ENCODE measurements at places on chromosomes 13 and 19.
A peak's percentile ranks its signal among the peaks of the same experiment; 100 is the strongest.

GRCh38 chr13:52848455-52849195 is at the start of gene PCDH8:
Gene PCDH8, minus strand, starts transcription at chr13:52848640. Its CDS starts 204 bp downstream, at chr13:52848436.
- no peak for DNase-seq

DNA sequence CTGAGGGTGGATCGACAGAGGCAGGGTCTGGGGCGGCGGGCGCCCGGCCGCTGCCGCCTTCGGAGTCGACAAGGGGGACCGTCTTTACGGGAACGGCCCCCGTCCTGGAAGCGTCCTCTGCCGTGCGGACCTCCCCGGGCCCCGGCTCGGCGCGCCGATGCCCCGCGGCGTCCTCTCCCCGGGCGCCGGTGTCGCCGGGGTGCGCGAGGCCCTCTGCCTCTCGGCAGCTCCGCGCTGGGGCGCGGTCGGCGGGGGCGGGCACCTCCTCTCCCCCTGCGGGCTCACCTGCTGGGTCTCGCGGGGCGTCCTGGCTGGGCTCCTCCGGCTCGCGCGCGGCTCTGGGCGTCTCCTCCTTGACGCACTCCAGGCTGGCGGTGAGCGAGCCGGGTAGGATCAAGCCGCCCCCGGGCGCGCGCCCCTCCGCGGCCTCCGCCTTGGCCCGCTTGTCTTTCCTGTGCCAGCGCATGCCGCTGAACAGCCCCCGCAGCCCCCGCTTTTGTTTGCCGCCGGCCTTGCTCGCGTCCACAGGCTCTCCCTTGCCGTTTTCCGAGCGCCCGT is 1.5 kb downstream of the AMER2 start:
- DNase-seq = no peak

GRCh38 chr13:112722433-112723263 is 32.8 kb downstream of the ATP11A start:
- DNase-seq = no peak

GRCh38 chr19:9914001-9914314 is 22.4 kb downstream of the OLFM2 start:
- no peak for DNase-seq

DNA sequence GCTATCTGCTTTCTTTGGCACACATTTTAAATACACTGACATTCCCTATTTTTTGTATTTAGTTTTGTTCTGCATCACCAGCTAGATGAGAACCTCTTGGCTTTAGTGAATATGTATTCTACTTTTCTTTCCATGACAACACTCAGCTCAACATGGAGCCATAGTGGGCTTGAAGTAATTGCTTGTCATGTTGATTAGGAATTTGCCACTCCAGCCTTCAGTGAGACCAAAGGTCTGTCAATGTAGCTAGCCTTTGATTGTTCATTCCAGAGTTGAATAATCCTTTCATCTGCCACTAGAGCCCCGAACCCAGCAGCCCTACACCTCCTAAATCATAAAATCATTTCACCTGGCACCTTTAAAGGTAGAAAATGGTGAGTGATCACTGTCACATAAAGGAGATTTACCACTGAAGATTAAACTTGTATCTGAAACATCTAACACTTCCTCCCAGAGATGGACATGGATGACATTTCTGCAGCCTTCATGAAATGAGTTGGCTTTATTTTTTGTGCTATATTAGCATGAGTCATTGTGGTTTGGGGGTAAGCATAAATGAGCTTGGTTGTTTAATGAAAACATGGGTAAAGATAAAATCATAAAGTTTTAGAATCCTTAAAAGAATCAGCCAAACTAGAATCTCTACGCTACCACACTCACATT is 29.2 kb upstream of the GARRE1 start:
- no peak for DNase-seq

DNA sequence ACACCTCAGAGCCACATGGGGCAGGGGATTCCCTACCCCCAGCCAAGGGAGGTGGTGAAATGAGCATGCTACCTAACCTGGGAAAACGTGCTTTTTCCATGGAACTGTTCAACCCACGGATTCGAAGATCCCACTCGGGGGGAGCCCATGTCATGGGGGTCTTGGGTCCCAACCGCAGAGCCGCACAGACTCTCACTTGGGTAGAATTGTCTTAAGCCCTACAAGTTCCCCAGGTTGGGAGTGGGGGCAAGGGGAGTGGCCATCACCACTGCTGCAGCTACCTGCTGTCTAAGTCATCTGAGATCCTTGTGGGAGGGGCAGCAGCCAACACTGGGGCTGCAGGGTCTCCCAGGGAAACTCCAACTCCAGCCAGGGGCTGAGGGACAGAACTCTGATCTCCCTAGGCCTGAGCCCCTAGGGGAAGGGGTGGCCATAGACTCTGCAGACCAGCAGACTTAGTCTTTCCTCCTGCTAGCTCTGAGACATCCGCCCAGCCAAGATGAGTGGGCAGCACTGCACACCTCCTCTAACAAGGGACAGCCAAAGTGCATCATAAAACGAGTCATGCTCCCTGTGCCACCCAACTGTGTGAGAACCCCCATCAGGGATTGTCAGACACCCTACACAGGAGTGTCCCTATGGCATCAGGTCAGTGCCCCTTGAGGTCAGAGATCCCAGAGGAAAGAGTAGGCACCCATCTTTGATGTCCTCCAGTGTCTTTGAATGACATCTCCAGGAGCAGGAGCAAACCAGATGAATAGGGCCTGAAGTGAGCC is 610.4 kb upstream of the SLITRK6 start:
- DNase-seq = no peak

GRCh38 chr13:98710521-98710920 is 42.0 kb downstream of the SLC15A1 start:
- DNase-seq = no peak

DNA sequence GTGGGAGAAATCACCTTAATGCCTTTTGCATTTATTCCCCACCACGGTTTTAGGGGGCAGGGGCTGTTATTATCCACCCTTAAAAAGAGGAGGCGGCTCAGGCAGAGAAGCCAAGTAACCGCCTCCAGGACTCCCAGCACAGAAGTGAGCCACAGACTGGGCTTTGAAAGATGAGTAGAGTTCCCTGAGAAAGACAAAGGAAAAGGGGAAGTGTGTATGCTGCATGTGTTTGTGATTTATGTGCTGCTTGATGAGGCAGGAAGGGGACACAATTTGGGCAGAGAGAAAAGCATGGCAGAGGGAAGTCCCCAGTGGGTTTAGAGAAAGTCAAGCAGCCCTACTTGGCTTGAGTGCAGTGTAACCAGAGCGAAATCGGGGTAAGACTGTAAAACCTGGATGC is 85.0 kb downstream of the DOCK9 start:
- peak; percentile 55 for DNase-seq

GRCh38 chr19:19120308-19121231 is 17.7 kb downstream of the TMEM161A start:
- no peak for DNase-seq

DNA sequence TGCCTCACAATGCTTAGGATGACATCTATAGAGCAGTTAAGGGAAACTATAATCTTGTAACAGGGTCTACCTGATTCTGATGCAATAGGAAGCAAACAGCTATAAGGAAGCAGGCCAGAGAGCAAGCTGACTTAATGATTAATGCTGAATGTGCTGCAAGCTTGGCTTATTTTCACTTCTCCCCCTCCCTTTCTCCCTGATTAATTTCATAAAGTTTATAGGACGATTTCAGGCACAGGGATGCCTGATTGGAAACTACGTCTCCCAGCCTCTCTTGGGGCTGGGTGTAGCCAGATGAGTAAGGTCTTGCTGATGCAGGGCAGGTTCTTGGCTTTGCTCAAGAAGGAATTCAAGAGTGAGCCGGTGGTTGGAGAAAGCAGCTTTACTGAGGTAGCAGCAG is 82.8 kb upstream of the MRI1 start:
- no peak for DNase-seq

- DNase-seq = no peak
Measured at GRCh38 chr19:45556835-45557234, 27.8 kb downstream of the OPA3 start.

DNA sequence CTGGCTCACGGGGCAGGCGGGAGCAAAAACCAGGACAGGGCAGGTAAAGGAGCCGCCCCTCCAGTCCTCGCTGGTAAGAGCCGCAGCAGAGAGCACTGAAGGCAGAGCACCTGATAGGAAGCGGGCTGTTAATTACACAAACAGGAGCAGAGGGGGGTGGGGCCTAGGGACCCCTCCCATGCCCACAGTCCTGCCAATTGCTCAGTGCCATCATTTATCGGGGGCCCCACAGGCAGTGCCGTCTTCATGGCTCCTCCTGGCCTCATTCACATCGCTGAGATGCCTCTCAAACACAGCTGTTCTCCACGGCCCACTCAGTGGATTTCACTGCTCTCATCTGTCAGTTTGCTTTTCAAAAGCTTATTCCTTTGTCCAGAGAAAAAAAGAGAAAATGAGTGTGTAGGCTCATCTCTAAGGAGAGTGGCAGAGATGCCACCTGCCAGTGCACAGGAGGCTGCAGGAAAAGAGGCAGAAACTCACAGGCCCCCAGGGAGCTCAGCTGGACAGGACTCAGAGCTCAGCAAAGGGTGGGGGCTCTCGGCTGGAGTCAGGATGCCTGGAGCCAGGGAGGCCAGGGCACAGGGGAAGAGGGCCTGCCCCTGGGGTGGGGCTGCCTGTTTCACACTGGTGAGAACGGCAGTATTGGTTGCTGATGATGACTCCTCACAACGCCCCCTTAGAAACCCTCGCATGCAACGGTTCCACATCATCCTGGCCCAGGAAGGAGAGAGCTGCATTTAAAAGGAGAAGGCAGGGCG is 174.6 kb downstream of the COL4A1 start:
- no peak for DNase-seq

DNA sequence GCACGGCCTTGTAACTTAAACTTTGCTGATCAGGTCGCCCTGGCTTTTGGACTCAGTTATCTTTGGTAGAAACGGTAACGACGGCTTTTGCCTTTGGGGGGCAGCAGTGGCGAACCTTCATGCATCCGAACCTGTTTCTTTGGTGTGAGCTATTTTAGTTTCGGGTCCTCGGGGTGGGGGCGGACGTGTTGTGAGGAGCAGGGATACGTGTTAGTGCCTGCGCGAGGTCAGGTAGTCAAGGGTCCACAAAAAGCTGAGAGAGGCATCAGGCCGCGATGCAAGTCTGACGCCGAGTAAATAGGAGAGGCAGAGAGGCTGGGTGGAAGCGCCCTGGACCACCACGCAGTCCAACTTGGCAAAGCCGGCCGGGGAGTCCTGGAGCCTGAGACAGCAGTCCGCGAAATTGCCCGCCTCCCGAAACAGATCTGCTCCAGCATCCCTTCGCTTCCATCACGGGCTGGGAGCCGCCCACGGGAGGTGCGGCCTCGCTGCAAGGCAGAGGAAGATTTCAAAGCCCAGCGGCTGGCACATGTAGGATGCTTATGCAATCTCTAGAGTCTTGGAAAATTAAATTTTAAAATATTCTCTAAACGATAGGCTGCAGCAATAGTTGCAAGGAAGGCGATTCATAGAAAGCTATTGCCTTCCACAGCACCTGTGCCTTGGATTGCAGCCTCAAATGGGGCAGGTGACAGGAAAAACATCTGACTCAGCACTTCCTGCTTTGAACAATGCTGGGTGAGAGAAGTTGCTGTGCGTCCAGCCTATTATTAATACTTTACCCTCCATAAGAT is 4.6 kb upstream of the TPP2 start:
- peak; percentile 82 for DNase-seq

- DNase-seq = no peak
Measured at GRCh38 chr13:24606486-24607170, 73.6 kb upstream of the ATP12A start.

DNA sequence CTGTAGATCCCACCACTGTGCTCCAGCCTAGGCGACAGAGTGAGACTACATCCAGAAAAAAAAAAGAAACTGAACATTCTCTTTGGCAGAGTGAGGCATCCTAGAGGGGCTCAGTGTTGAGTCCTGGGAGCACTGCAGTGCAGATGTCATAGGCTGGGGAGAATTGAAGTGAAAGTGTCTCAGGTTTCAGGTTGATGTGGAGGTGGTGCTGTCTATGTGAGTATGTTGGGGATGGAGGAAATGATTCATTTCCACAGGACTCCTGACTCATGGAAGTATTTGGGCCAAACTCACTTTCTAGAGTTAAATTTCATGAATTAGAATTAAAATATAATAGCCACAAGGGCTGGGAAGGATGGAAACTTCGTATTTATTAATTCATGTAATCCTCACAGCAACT is 134.4 kb upstream of the TSC22D1 start:
- DNase-seq = no peak

GRCh38 chr13:28137596-28137995 is 749 bp upstream of the PAN3 start:
- no peak for DNase-seq

GRCh38 chr19:34254046-34254697 is at the start of gene GARRE1:
Gene GARRE1, plus strand, starts transcription at chr19:34254554. Its CDS starts 45,920 bp downstream, at chr19:34300474.
- peak; percentile 90 for DNase-seq

GRCh38 chr13:24106429-24106828 is 54.1 kb upstream of the SPATA13 start:
- no peak for DNase-seq

DNA sequence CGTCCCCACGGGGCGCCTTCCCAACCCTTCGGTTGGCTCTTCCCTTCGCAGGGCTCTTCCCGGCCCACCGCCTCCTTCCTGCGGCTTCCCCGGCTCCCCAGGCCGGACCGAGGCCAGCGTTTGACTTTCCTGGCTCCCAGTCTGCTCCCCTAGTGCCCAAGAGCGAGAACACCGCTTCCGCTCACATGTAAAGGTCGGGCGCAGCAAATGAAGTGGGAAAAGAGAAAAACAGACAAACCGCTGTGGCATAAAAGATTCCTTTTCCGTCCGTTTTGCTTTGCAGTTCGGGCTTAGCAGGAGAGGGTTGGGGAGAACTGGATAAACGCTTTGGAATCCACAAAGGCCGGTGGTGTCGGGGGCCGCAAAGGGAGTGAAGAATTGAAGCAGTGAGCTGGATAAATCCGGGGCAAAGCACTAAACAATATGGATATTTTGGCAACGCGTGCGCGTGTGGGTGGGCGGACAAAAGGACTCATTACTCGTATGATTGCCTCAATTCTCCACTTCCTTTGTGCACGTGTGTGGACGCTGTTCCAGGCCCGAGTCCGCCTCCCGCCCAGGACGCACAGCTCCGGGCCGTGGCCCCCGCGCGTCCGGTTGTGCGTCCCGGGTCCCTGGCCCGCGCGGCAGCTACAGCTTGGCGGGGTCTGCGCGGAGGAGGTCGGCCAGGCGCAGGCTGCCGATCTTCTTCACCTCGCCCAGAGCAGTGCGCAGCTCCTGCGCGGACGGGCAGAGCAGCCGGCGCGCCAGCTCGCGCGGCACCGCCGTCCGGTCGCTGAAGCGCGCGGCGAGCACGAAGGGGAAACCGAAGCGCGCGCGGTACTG is 8.6 kb upstream of the CDX2 start:
- DNase-seq = no peak

DNA sequence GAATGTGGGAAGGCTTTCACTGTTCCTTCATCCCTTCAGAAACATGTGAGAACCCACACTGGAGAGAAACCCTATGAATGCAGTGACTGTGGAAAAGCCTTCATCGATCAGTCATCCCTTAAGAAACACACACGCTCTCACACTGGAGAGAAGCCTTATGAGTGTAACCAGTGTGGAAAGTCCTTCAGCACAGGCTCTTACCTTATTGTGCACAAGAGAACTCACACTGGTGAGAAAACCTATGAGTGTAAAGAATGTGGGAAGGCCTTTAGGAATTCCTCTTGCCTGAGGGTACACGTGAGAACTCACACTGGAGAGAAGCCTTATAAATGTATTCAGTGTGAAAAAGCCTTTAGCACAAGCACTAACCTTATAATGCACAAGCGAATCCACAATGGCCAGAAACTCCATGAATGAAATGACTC is 18.6 kb downstream of the ZNF177 start:
- no peak for DNase-seq

Measured in suppressor macrophage treated with lipopolysaccharide for 1 hour (primary cell).